ENCODE measurements at places on chromosomes 3 and 15.

DNA sequence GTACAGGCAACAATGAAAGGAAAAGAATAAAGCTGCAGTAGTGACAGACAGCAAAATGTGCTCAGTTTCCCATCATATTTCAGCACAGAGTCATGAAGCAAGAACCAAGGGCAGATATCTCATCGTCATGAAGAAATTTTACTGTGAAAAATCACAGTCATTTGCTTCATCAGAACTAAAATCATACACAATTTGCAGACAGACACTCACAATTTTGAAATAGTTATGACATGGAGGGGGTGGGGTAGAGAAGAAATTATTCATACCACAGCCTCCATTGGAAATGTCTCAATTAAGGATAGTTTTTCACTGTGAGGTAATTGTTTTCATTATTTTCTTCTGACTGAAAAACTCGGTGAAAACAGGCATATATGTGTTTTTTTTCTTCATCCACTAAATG is 78.8 kb upstream of the CNTN3 start:
- DNase-seq = no peak

- DNase-seq = no peak
Observed at GRCh38 chr3:177948716-177949425, 587.4 kb upstream of the KCNMB2 start.

GRCh38 chr15:81292523-81293001 is 31.4 kb downstream of the STARD5 start:
- DNase-seq = no peak

- DNase-seq = no peak
Observed at GRCh38 chr3:105899516-105899915, 30.7 kb upstream of the CBLB start.

- DNase-seq = no peak
Observed at GRCh38 chr3:164526250-164526649, 552.0 kb downstream of the SI start.

DNA sequence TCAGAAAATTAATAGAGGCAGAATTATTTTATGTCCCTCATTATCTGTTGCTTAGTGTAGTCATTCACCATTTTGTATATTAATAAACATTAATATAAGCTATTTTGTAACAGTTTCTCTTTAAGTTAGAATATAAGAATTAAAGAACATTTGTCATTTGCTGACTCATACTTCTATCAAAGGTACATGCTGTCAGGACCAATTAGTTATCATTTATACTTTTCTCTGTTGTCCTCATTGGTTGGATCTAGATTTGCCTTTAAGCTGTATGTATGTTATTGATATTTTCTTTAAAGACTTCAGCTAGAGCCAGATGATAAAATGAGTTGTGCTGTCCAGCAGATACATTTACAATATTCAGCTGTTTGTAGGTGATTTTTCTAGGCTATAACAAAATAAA is 168.4 kb upstream of the MLF1 start:
- no peak for DNase-seq

GRCh38 chr3:83559082-83559481 is 1399.7 kb upstream of the CADM2 start:
- no peak for DNase-seq

DNA sequence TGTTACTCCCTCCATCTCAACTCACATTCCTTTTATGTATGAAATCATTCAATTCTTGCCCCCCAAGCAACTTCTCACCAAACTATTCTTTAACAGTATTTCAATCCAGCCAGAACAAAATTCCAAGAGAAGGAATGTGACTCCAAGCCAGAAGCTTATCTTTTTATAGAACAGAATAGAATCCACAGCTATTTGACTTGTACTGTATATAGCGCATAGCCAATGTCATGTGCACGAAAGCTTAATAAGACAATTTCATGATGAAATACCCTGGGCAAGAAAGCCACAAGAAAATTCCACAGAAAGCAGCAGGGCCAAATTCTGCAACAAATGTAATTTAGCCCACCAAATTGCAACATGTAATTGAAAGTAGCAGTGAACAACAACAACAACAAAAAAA is 127.6 kb upstream of the UBE2E2 start:
- no peak for DNase-seq

GRCh38 chr3:163863146-163863545 is 1215.2 kb downstream of the SI start:
- DNase-seq = no peak

DNA sequence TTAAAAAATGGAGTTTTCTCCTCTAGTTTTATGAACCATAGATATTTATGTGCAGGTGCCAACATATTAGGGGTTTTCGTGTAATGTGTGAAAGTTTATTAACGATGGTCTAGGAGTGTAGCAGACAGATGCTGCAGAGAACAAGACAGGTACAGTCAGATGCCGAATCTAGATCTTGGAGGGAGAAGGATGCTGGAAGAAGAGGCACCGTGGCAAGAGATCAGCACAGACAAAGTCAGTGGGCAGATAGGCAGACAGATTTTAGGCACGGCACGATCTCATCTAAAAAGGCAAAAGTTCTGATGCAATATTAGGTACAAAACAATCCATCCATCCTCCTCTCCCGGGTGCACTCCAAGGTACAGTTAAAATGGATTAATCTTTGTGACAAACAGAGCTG is 161.6 kb downstream of the TIGIT start:
- no peak for DNase-seq

- no peak for DNase-seq
Observed at GRCh38 chr15:50886611-50887345, 21.7 kb upstream of the AP4E1 start.

DNA sequence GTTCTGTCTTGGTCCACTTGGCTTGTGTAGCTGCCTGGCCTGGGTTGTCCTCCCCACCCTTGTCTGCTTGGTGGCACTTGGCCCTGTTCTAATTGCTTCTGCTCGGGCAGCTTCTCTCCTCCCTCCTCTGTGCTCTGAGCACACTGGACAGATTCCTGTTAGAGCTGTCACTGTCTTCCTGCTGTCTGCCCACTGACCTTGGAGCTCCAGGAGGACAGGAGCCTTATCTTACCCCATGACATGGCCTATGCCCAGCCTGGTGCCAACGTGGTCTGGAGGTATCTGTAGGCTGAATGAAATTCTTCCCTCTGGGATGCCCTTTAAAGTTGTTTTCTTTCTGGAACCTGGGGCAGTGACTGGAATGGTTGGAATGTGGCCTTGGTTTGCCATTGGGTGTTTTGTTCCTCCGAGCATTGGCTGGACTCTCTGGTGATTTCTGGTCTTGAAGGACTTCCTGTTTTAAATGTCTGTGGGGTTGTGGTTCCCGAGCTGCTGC is 94.1 kb downstream of the FAM43A start:
- DNase-seq = no peak

DNA sequence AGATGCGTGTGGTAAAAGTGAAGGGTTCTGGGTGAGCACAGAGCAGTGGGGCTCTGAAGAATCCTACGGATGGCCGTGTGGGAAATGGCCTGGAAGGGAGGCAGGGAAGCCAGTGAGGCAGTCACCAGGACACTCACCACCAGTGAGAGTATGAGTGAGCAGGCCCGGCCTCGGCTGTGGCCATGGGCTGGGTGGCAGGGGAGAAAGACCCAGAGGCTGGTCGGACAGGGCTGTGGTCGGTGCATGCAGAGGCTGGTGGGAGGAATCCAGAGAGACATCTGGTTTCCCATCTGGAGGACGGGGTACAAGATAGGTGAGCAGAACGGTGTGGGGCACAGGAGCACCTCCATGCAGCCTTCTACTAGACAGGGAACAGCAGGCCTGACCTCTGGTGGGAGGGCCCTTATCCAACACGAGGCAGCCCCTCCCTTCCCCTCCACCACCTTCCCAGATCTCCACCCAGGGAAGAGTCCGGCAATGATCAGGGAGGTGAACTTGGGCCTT is 10.1 kb downstream of the PCSK6 start:
- DNase-seq = no peak

DNA sequence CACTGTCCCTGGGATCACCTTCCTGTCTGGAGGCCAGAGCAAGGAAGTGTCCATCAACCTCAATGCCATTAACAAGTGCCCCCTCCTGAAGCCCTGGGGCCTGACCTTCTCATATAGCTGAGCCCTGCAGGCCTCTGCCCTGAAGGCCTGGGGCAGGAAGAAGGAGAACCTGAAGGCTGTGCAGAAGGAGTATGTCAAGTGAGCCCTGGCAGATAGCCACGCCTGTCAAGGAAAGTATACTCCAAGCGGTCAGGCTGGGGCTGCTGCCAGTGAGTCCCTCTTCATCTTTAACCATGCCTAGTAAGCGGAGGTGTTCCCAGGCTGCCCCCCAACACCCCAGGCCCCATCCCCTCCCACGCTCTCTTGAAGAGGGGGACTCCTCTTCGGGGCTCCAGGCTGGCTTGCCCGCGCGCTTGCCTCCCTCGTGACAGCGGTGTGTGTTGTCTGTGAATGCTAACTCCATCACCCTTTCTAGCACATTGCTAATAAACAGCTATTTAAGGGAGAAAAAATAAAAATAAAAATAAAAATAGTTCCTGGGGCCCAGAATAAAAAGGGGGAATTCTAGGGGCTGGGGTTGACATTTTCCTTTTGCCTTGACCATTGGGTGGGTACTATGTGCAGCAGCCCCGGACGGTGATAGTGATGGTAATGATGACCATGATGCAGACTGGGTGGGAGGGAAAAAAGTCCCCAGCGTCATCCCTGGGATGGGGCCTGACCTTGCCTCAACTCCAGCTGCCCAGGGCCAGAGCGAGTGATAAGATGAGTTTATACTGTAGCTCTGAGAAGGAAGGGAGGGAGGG is 3.3 kb upstream of the ALAS1 start:
- DNase-seq = no peak

DNA sequence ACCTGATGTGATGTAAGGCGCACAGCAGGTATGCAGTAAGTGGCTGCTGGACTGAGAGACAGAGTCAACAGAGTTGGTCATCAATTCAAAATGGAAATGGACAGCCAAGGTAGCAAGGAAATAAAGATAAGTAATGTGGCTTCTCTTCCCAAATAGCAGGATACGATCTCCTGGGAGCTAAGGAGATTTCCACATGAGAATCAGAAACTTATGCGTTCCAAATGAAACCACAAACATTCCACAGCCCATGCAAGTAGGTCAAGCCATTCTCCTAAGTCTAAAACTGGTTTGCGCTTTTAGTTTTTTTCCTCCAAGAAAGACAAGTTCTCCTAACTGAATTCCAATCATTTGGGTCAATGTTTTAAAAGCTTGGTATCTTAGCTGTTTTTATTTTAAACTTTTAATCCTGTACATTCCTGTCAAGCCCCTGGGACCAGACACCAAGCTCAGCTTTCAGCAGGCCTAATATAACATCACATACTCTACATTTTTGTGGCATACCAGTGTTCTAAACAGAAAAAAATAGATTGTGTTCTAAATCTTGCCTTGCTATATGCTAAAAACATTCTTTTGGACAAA is 73.7 kb upstream of the TSPAN3 start:
- DNase-seq = no peak

- no peak for DNase-seq
Observed at GRCh38 chr3:27387625-27388024, 18.4 kb upstream of the NEK10 start.

- no peak for DNase-seq
Observed at GRCh38 chr3:171468296-171468906, 8.2 kb upstream of the TNIK start.

GRCh38 chr3:117914540-117915100 is 1120.0 kb downstream of the IGSF11 start:
- DNase-seq = no peak

- no peak for DNase-seq
Observed at GRCh38 chr15:62407216-62407615, 242.1 kb upstream of the C2CD4B start.

GRCh38 chr3:191087391-191087790 is 111.7 kb upstream of the OSTN start:
- no peak for DNase-seq

DNA sequence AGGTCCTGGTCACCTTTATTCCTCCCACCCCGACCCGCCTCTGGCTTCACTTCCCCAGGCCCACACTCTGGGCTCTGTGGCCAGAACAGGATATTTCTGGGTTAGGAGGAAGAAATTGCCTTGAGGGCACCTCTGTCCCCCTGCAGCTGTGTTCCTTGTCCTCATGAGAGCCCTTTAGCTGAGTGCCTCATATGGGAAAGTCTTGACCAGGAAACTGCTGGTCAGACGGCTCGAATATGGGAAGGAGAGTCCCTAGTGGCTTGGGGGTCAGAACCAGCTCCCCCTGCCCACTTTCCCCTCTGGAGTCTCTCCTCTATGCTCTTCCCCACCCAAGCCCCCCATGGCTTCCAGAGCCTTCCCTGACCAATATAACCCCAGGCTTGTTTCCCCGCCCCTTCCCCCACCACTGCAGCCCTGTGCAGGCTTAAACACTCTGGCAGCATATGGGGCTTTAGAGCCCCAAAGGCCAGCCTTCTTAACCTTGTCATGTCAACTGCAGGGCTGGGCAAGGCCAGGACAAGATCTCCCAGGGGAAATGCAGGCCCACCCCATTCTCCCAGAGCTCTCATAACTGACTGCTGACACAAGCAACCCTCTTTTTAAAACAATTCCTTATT is 36.4 kb downstream of the SEC22C start:
- DNase-seq = no peak

DNA sequence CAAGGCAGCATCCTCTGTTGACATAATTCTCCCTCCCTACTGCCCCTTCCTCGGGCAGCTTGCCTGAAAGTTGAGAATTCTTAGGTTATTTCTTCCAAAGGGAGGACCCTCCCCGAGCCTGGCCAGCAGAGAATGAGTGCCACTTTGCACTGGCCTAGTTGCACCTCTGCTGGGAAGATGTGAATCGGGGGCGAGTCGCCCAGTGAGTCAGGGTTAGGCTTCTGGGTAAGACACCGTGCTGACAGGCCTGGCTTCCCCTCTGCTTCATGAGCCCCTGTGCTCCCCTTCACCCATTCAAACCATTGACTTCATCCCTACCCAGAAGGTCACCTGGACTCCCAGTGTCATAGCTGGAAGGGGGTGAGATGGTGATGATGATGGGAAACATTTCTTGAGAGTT is 82.3 kb downstream of the AAGAB start:
- DNase-seq = no peak

DNA sequence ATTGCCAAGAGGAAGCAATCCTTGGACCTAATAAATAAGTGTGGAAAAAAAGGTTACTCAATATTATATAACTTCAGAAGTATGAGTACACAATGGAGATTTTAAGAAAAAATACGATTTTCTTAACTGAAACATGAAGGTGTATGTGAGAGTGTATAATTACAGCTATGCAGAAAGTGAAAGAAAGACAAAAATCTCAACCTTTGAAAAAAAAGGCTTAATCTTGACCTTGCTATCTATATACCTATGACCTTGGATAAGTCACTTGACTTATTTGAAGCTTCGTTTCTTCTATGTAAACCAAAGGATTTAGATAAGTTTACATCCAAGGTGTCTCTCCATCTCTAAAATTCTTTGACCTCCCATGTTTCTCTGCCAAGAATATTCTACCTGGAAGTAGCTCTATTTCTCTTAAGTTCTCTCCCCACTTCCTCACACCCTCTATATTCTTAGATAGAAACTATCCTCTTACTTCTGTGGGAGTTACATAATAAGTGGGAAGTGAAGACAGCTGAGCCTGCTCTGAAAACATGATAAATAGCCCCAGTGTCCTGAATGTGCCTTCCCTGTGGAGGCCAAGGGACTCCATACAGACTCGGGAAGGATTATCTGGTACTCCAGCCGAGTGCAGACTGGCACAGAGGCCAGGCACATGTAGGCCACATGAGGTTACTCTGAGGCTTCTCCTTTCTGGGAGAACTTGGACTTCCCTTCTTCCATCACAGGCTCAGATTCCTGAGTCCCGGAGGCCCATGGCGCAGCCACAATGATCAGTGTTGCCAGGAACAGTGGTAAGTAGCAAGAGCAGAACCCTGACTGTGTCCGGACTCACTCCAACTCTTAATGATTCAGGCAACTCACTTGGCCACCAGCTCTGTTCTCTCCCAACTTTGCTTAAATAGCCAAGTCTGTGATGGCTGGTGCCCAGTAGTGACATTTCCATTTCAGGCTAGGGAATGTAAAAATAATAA is 166.8 kb upstream of the COL8A1 start:
- no peak for DNase-seq

- no peak for DNase-seq
Observed at GRCh38 chr15:67190813-67191212, 63.6 kb downstream of the AAGAB start.

Data from stimulated activated CD8-positive, alpha-beta memory T cell treated with anti-CD3 and anti-CD28 coated beads, Interleukin-4, amount 100 ng/mL, for 4 hours (primary cell).